ENCODE measurements at places on chromosomes 7 and 10. TPM values are rescaled to one million over a fixed set of nuclear protein-coding genes. Genes with fewer than 3 reads are reported as not detected.
A peak's percentile ranks its signal among the peaks of the same experiment; 100 is the strongest.

DNA sequence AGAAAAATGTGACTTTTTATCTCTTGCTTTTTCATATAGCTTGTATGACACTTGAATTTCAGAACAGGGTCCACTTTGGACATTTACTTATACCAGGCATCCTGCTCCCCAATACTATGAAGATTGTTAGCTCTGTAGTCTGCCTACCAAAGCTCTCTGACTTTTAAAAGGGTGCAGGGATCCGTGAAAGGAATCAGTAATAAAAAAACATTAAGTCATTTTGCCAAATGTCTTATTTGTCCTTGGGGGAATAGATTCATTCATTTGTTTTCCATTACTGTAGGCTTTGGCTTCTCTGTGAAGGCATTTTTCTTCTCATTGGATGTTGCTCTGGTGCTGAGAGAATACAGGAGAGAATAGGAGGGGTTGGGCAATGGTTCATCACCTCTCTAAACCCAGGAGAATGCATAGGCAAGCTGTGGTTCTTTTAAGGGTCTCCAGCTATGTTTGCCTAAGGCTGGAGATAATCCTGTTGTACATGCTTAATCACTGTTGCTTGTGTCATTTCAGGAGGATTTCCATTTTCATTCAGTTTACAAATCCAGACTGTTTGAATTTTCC, 103.5 kb downstream of the SRI start:
- no peak for DNase-seq

- DNase-seq, result no peak
Measured at GRCh38 chr10:103843045-103843444, 12.3 kb downstream of the SH3PXD2A start.

DNA sequence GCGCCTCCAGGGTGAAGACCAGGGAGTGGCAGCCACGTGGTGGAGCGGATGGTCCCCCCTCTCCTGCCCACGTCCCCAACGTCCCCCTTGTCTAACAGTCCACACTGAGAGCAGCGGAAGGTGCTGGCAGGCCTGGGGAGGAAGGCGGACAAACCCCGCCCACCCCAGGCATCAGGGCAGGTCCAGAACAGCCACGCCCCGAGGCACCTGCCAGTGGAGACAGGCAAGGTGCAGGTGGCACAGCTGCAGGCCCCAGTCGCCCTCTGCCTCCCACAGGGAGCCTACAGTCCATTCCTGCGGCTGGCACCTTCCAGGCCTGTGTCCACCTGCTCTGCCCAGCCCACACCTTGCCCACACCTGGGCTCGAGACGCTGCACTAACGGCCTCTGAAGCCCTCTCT, 24.9 kb downstream of the CYP2W1 start:
- no peak for DNase-seq

DNA sequence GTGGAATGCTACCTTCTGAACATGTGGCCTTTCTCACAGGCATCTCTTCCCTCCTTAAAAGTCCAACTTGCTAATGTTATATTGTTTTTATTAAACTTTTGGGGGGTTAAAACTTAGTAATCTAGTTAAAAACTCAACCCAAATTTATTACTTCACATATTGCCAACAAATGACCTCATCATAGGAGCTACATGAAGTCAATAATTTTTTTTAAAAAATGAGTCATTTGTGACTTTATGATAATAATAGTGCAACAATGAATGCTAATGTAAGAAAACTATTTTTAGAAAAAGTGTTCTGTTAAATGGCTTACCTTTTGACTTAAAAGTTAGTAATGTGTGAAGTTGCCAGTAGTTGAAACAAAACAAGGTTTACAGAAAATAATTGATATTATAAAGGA, 325.9 kb upstream of the FZD1 start:
- DNase-seq, result no peak

Gene MMP21
- total RNA-seq, result not detected

Gene PDE1C
- total RNA-seq, result 24.2 TPM

Gene ODAD2
- total RNA-seq, result 1.9 TPM

DNA sequence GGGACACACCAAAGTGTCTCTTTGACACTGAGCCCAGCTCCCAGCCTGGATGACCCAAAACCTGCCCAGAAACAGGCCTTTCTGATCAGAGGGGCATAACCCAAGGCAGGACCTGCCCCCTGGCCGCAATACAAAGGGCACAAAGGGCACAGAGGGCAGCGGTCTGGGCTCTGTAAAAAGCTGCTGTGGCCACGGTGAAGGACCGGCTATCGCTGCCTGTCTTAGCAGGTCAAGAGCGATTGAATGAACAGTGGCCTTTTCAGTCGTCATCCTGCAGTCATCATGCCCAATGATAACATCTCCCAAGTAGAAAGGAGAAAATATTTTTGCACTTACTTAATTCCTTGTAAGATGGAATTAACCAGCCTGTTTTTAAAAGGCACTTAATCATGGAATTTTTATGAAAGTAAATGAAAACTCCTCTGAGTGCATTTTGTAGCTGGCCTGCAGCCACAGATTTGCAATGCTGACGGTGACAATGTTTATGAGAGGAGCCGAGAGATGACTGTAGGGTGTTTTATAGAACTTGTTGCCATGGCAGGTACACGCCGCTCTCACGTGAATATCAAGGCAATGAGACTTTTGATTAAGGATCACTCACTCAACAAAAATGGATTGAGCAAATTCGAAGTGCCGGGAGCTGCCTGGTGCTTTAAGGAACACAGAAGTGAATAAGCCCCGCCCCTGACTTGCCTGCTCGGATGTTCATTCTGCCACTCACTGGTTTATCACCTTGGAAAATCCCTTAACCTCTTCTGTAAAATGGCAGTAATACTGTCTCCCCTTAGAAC, 47.3 kb upstream of the BHLHA15 start:
- DNase-seq, result no peak

- no peak for DNase-seq
Measured at GRCh38 chr10:11639362-11639761, 27.9 kb upstream of the USP6NL start.

- no peak for DNase-seq
Measured at GRCh38 chr7:2507917-2508306, 11.7 kb upstream of the LFNG start.

GRCh38 chr7:117066668-117067067, 113.4 kb downstream of the ST7 start:
- no peak for DNase-seq

GRCh38 chr7:28296571-28297483, 115.5 kb upstream of the CREB5 start:
- DNase-seq, result peak; percentile 68

- no peak for DNase-seq
Measured at GRCh38 chr7:109522585-109522984, 952.9 kb downstream of the DNAJB9 start.

Gene TRA2A
- total RNA-seq, result 54.9 TPM

GRCh38 chr10:120729547-120729946, 121.6 kb upstream of the WDR11 start:
- DNase-seq, result no peak

DNA sequence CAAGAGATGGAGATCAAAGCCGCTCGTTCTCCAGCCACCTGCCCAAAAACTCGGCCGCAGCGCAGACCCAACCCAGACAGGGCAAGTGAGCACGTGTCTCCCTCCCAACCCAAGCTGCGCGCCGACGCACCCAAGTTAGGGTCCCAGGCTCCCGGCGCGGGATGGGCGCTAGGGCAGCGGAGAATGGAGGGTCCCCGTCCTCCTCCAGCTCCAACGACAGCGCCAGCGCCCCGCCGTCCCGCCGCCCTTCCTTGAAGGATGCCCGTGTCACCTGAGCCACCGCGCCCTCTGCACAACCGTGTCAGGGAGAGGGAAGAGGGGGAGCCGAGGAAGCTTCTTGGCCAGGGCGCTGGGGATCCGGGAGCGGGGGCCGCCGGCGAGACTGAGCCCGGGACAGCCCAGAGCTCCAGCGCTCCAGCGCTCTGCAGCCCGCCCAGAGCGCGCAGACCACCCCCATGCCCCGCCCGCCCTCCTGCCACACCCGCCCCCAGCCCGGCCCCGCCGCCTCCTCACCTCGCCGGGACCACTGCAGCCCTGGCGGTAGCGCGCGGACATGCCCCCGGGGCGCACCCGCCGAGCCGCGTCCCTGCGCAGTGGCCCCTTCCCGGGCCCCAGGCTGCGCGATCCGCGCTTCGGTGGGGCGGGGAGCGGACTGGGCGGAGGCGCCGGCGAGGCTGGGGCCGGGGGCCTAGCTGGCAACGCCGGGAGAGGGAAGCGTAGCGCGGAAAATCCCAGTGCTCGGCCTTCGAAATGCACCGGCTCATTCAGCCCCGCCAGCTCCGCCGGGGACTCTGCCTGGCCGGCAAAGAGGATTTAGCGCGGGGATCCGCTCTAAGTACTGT, at the start of gene SLC16A12:
TSS of gene SLC16A12 (minus strand) at position 424 of the 842 bp plus-strand sequence. CDS start 73,016 bp downstream, outside the sequence.
- peak; percentile 15 for DNase-seq

- DNase-seq, result no peak
Measured at GRCh38 chr10:90927293-90927692, 6.4 kb upstream of the ANKRD1 start.

Gene GPR22
- total RNA-seq, result not detected

DNA sequence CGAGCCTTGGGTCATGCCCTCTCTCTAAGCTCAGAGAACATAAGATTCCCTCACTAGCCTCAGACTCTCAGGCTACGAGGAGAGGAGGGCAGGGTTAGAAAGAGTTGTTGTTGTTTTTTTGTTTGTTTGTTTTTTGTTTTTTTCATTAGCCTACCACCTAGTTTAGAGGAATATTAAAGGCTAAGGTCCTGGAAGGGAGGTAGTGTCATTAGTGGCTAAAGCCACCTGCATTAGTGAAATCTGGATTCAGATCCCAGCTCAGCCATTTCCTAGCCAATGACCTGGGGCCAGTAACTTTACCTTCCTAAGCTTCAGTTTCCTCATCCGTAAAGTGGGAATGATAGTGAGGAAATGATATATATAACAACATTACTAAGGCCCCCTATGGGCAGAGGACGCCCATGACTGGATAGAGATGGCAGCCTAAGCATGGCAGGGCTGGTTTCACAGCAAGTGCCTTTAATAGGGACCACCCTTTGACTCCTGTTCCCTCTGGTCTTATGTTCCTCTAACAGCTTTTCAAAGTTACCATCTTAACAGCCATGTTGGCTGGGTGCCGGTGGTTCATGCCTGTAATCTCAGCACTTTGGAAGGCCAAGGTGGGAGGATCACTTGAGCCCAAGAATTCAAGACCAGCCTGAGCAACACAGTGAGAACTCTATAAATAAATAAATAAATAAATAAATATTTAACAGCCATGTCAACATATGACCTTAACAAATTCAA, 5.1 kb downstream of the DDIT4 start:
- DNase-seq, result no peak

- no peak for DNase-seq
Measured at GRCh38 chr10:78866731-78867554, 201.8 kb upstream of the ZMIZ1 start.

- peak; percentile 24 for DNase-seq
Measured at GRCh38 chr7:130387628-130388403, 7.5 kb downstream of the CPA1 start.

Gene CUZD1
- 0.77 TPM for total RNA-seq

- no peak for DNase-seq
Measured at GRCh38 chr10:22893781-22894180, 34.1 kb upstream of the ARMC3 start.

GRCh38 chr10:120539076-120539475, 82.0 kb downstream of the PLPP4 start:
- DNase-seq, result no peak

Gene TFAM
- total RNA-seq, result 53.5 TPM

Gene PRF1
- not detected for total RNA-seq

GRCh38 chr10:99938563-99938962, 71.2 kb downstream of the DNMBP start:
- no peak for DNase-seq

DNA sequence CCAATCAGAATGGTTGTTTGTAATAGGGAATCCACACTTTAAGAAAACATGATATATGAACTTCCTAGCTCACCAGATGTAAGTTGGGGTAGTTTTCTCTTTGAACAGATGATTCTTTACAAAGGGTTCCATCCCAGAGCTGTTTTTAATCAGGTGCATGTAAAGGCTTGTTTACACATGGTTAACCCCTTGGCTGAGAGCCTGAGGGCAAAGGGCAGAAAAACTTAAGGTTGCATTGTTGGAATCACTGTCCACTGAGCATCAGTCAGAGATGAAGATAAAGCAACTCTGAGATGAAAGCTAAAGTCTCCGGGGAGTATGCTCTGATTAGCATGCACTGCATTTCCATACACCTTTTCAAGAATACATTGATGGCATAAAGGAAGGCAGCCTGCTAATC, 518.2 kb downstream of the SORCS3 start:
- DNase-seq, result no peak

DNA sequence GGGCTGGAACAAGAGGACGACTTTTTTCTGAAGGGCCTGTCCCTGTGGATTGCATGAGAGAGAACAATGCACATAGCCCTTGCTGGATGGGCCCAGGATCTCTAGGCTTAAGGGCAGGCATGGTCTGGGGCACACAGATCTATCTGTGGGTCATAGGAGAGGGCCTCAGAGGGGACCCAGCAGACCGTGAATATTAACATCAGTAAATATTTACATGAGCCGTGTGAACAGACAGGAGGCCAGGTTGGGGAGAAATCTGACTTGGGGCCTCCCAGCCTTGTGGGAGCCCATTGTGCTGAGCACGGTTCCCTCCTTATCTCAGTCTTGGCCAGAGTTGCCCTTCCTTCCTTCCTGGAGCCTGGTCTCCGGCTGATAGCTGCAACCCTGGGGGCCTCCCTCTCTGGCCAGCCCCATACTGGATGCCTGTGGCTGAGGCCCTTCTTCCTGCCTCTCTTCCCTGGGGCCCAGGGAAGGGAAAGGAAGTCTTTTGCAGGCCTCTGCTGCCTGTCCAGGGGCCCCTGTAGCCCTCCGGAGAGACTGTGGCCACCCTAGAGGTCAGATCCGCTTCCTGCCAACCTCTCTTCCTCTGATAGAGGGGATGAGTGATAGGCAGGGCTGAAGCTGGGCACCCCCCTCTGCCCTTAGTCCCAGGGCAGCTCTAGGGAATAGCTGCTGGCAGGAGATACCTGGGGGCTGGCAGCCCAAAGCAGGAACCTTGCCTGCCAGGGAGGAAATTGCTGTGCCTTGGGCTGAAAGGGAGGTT, 44.5 kb upstream of the TRIM8 start:
- peak; percentile 29 for DNase-seq

DNA sequence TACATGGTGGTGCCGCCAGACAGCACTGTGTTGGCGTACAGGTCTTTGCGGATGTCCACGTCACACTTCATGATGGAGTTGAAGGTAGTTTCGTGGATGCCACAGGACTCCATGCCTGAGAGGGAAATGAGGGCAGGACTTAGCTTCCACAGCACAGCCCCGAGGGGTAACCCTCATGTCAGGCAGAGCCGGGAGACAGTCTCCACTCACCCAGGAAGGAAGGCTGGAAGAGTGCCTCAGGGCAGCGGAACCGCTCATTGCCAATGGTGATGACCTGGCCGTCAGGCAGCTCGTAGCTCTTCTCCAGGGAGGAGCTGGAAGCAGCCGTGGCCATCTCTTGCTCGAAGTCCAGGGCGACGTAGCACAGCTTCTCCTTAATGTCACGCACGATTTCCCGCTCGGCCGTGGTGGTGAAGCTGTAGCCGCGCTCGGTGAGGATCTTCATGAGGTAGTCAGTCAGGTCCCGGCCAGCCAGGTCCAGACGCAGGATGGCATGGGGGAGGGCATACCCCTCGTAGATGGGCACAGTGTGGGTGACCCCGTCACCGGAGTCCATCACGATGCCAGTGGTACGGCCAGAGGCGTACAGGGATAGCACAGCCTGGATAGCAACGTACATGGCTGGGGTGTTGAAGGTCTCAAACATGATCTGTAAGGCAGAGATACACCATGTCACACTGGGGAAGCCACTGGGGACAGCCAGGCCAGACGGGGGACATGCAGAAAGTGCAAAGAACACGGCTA, 104.6 kb upstream of the TNRC18 start:
- peak; percentile 50 for DNase-seq

Measured in Daoy (cell line).